ENCODE measurements at places on chromosomes 7 and 10.

DNA sequence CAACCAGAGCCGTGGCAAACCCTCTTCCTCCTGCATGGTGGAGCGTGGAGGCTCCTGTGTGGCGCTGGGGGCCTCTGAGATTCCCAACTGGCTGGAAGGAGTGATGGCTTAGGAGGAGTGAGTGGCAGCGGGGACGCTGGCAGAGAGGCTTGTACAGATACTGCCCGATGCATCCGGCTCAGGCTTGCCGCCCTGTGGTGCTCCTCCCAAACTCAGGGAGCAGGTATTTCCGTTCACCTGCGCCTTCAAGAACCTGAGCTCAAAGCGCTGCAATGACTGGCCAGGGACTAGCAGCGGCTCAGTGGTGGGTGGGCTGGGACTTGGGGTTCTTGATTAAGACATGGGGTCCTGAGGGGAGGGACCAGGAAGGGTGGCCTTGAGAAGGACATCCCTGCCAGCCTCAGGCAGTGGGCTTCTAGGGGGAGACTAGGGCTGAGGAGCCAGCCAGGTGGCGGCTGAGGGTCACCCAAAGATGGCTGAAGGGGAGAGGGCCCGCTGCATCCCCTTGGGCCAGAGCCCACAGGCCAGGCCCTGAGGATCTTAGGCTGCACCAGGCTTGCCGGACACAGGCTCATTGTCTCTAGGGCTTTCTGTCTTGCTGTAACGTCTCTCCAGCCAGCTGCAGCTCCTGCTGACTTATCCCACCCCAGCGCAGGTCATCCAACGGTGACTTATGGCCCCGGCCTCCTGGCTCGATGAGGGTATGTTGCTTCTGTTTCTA, 3.2 kb downstream of the ZNF775 start:
- DNase-seq, result no peak

GRCh38 chr7:93715234-93715633, 140.7 kb upstream of the CALCR start:
- peak; percentile 21 for DNase-seq

- DNase-seq, result no peak
Observed at GRCh38 chr7:2087744-2088143, 145.0 kb downstream of the MAD1L1 start.

DNA sequence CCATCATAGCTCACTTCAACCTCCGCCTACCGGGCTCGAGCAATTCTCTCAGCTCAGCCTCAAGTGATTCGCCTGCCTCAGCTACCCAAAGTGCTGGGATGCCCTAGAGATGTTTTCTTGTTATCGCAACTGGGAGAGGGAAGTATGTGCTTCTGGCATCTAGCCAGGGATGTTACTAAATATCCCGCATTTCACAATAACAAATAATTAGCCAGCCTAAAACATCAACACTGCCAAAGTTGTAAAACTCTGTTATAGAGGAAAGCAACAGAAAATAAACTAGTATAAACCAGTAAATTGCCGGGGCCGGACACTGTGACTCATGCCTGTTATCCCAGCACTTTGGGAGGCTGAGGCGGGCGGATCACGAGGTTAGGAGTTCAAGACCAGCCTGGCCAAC, 7.2 kb downstream of the INA start:
- DNase-seq, result no peak

DNA sequence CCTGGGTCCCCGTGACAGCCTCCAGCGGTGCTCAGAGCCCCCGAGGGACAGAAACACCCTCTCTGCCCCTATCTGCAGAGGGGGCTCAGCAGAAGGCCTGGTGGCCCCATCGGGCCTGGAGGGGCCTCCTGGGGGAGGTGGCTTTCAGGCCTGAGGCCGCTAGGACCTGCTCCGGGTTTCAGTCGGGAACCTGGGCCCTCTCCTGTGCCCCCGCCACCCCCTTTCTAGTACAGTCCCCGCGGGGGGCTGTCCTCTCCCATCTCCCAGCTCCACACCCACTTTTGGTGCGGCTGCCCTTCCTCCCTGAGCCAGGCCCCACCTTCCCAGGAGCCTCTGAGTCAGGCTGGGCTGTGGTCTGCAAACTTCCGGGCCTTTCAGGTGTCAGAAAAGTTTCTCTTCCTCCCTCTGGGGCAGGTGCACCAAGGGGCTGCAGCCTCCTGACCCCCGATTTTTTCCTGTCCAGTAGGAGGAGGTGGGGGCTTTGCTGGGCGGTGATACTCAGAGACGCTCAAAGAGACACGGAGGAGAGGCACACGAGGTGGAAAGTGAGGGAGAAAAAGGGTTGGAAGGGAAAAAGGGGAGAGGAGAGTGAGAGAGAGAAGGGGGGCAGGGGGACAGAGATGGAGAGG, 692 bp downstream of the CARD11 start:
- no peak for DNase-seq

- no peak for DNase-seq
Observed at GRCh38 chr7:155669717-155670505, 25.4 kb downstream of the RBM33 start.

DNA sequence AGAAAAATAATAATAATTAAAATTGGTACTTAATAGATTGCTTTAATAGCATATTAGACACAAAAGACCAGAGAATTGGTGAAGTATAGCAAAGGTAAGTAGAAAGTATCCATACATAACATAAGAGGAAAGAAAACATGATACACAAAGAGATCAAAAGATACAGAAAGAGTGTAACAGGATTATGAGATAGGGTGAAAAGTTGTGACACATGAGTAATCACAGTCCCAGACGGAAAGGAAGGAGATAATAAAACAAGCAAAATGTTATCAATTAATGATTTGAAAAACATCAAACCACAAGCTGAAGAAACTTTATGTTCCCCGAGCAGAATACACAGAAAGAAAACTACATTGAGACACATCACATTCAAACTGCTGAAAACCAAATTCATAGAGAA, 10.5 kb downstream of the TCAF1 start:
- DNase-seq, result no peak

GRCh38 chr10:132627666-132628531, 90.3 kb downstream of the INPP5A start:
- DNase-seq, result no peak
